ENCODE measurements at places on chromosomes 3 and 15.

GRCh38 chr3:23202921-23203707 lies at the start of gene UBE2E2:
Gene UBE2E2 (plus strand): TSS chr3:23203327.
- no peak for DNase-seq

DNA sequence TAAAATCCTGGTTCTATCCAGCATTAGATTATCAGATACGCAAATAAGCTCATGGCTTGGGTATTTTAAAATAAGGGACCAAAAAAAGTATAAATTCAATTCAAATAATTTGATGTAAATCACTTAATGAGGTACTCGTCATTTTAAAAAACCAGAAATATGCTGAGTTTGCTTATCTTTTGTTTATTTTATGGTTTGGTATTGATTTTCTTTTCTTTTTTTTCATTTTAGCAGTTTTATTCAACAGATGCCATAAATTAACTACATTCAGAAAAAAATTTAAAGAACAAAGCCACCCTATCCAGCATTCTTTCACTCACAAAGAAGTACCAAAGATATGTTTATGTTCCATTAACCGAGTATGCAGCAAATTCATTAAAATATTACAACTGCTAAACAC lies 22.6 kb downstream of the DENND4A start:
- no peak for DNase-seq

DNA sequence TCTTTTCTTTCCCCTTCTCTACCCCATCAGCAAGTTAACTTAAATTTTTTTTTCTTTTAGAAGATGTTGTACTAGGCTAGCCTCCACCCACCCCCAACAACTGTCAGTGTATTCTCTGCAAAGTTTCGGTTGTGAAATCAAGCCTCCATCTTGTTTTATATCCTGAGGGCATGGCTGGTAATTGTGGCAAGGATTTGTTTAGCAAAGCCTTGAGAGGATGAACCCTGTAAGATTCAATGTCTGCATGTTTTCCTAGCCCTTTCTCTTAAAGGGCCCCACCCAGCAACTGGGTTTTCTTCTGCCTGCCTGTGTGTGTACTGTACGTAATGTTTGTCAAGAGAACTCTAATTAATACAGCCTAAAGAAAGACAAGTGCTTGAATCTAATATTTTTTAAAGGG lies 475.3 kb downstream of the FHIT start:
- DNase-seq, result no peak

- no peak for DNase-seq
These were observed 185.9 kb downstream of the MEX3B start for GRCh38 chr15:81859737-81860516.

- DNase-seq, result no peak
These were observed 1034.1 kb downstream of the MCTP2 start for GRCh38 chr15:95265419-95265997.

DNA sequence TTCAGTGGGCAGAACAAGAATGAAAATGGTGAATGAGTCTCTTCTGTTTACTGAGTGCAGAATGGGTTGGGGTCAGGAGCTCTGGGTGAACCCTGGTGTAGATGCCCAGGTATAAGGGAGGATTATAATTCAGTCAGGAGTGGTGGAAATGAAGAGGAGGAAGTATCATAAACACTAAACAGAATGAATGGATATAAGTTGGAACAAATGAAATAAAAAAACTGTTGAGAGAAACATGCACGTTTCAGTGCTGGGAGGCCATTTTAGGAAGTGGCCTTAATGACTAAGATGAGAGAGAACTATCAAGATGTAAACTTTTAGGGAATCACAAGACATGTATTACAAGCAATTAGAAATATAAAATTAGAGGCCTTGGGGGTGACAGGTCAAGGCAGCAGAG lies 32.8 kb upstream of the LEKR1 start:
- no peak for DNase-seq

DNA sequence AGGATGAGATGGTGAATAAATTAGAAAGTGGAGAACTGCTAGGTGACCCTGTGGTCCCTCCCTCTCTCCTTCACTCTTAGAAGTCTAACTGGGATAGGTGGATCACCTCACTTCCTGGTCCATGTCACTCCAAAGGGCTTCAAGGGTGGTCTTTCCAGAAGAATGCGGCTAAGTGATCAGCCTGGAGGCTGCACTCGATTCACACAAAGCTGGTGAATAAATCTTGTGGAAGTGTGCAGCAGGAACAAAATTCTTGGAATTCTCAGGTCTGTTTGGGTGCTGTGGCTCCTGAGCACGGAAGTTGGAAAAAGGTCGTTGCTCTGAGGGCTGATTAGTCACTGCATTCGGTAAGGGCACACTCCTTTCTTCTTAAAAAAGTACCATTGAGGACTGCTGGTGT lies 46.3 kb downstream of the GASK1A start:
- DNase-seq, result no peak

DNA sequence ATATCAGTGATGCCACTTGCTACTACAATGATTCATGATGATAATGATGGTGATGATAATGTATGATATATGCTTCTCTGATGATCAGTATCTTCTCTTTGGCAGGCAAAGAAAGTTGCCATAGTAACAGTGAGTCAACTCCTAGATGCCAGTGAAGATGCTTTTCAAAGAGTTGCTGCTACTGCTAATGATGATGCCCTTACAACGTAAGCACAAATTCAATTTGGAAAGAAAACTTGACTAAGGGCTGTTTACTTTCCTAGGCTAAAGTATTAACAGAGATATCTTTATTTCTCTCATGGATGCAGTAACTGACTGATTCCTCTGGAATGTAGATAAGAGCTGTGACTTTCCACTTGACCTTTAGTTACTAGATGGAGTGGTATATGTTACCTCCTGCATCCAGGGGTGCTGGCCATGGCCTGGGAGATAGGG lies 27.8 kb downstream of the ADGRG7 start:
- DNase-seq, result no peak

DNA sequence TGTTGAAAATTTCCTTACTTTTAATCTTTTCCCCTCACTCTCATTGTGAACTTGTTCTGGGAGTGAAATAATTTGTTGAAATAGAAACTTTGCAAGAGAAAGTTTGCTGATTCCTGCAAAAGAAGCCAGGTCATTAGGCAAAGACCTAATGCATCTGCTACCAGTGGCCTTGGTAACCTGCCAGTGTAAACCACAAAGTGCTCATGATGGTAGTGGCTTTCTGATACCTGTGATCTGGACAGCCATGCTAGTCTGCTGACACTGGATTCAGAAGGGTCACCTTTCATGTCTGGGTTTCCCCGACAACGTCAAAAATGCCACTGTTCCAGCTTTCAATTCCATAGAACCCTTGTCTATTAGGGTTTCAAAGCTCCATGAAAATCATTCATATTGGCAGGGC lies 123.7 kb upstream of the MCTP2 start:
- no peak for DNase-seq

DNA sequence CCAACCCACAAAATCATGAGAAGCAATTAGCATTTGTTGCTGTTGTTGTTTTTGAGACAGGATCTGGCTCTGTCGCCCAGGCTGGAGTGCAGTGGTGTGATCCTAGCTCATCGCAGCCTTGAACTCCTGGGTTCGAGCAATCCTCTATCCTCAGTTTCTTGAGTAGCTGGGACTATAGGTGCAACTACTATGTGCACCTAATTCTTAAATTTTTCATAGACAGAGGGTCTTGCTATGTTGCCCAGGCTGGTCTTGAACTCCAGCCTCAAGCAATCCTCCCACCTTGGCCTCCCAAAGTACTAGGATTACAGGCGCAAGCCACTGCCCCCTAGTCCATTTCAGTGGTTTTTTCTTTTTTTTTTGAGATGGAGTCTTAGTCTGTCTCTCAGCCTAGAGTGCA lies 18.3 kb downstream of the PARP16 start:
- DNase-seq, result no peak

DNA sequence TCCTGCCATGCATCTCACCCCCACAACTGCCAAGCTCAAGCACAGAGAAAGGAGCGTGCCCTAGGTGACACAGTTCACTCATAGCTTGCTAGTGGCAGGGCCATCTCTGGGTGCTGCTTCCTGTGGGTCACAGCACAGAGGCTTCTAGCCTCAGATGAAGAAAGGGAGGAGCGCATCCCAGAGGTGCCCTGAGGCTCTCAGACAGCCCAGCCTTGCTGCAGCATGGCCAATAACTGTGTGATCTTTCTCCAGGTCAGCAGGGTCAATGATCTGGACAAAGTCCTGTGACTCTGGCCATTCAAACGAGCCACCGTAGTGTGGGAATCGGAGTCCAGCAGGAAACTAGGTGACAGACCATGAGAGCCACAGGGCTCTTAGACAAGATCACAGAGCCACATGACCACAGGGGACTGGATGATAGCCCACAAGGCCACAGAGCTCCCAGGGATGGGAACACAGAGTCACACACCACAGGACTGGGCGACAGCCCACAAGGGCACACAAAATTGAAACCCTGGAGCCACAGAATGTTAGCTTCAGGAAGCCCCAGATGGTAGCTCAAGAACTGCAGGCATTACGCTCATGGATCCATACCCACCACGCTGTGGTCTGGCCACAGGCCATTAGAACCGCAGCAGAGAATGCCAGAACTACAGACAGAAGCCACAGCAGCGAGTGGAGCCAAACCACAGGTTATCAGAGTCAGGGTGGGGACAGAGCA lies 25.9 kb upstream of the GRIP2 start:
- no peak for DNase-seq

DNA sequence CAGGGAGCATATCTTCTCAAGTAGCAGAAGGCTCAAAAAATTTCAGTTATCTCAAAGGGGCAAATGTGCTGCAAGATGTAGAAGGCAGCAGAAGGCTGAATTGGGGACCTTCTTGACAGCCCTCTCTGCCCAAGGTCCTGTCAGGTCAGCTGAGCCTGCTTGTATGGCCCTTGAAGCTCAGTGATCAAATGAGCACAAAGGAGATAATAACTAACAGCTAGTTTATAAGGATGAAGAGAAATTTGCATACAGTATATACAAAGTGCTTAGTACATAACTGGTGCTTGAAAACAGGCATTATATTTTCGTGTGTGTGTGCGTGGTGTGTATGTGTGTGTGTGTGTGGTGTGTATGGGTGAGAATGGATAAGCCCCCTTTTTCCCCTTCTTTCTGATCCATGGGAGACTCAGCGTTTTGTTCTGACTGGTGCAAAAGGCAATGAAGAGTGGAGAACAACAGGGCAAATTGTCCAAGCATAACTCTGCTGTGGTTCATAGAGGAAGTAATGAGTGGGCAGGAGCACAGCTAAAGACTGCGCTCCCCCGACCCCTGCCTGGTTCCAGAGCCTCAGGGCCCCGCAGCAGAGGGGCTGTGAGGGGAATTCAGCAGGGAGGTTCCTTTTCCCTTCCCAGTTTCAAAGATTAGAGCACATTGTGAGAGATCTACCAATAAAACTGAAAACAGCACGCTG lies 356.8 kb upstream of the NR2F2 start:
- DNase-seq, result no peak

DNA sequence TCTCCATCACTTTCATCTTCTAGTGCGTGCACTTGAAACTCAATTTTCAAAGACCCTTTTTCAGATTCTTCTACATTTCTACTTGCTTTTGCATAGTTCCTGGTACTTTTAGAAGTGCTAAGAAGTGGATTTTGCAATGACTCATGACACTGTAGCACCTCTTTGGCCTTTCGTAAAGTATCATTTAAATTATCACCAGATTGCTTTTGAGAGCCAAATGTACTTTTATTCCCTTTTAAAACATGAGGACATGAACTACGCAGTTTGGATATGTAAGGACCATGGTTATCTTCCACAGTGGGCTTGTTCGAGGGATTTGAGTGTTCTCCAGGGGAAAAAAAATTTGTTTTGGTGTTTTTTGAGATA lies 40.5 kb downstream of the ZNF106 start:
- DNase-seq, result no peak

- DNase-seq, result no peak
These were observed 27.4 kb downstream of the SMAD6 start for GRCh38 chr15:66729331-66729951.

DNA sequence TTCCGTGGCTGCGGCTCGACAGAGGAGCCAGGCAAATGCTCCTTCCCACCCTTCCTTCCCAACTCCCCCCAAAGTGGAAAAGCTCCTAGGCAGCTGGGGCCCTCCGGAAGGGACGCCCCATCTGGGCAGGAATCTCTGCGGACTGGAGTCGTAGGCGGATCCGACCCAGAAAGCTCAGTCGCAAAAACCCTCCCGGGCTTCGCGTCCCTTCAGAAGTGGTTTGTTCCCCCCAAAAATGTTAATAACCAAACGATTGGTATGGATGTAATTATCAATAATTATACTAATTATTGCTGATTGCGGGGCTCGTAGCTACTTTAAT lies 3.8 kb downstream of the RNU6-1 start:
- DNase-seq, result no peak

DNA sequence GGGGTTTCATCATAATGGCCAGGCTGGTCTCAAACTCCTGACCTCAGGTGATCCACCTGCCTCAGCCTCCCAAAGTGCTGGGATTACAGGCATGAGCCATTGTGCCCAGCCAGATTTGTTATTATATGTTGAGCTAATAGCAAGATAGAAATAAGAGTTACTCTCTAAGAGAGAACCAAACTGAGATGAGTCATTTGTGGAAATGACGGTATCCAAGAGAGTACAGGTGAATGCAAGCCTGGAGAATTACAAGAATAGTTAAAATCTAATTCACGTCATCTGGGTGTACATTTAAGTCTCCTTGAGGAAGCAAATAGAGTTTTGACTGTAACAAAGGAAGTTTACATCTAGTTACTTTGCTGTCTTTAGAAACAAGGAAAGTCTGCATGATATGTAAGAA lies 12.0 kb upstream of the CDIN1 start:
- no peak for DNase-seq

DNA sequence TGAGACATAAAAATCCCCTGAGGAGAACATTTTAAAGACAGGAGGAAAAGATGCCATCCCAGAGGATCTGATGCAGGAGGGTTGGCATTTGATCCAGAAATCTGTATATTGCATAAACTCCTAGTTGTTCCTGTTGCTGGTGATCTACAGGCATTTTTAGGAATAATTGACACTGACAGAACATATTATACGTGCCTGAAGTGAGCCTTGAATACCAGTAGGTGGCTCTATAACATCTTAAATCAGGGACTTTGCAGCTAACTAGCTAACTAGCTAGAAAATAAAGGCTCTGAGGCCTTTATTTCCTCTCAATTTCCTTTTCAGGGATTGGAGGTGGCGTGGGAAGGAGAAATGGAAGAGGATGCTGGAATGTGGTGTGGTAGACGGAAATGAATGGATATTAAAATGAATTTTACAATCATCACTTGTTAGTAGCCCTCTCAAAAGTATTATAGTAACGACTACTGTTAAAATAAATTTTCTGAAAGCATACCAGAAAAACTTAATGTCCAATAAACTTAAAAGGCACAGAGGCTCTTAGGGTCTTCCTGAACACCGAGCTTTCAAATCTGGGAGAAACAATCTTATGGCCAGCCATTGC lies 73.8 kb upstream of the ZBED2 start:
- DNase-seq, result peak; percentile 74

DNA sequence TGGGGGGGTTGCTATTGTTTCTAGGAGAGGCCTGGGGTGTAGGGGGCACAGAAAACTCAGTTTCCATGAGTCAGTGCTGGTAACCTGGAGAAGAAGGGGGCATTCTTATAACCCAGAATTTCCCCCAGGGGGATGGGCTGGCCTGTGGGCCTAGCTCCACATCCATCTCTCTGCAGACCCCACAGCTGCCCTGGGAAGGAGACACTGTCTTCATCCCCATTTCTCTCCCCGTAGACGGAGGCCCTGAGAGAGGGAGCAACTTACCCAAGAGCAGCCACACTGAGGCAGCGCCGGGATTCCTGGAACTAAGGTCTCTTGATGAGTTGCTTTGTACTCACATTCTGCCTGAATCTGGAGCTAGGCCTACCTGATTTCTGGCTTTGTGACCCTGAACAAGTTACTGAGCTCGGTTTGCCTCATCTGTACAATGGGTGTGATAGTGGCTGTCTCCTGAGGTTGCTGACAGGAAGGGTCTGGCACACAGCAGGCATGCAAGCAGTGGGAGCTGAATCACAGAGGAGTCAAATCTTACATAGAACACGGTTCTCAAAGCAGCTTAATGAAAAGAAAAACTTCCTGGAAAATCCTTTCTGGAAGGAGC lies 55.0 kb upstream of the LCTL start:
- no peak for DNase-seq

Data from pons (tissue), 1 donor.